Stimulated activated CD8-positive, alpha-beta memory T cell treated with anti-CD3 and anti-CD28 coated beads, Interleukin-4, amount 100 ng/mL, for 1 hour (primary cell): ENCODE measurements at places on chromosomes 11 and 22.
A peak's percentile ranks its signal among the peaks of the same experiment; 100 is the strongest.

DNA sequence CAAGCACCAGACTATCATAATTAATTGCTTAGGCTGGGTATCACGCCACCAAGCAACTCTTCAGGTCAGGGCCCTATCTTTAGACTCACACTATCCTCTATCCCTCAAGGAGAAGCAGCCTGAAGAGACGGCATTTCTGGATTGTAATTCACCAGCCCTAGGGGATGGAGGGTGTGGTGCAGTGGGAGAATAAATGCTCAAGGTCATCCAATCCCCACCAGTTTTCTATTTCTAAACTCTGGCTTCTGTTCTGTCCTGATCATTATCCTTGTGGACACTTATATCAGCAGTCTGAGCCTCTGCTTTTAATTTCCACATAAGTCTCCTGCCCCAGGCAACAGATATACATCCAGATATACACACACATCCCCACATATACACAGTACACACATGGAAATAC lies 13.1 kb upstream of the SIK2 start:
- no peak for DNase-seq

- no peak for DNase-seq
Measured at GRCh38 chr11:85281550-85281949, 345.6 kb downstream of the DLG2 start.

DNA sequence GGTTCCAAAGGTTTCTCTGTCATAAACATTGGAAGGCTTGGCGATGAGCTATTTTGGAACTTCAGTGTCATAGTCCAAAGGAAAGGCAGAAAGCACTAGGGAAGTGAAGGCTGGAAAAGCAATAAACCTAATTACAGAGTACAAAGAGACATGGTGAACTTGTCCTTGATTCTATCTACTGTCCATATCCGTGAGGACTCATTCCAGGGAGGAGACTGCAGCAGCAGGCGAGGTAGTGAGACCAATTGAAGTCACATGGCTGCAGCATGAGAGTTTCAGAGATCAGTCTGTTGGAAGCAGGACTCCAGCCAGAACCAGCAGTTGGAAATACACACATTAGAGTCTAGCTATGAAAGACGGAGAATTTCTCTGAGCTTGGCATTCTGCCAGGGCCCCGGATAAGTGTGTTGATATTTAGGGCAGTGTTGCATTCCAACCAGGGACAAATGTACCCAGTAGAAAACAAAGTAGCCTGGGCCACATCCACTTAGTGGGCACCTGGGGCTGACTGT lies 54.1 kb upstream of the ARHGAP42 start:
- no peak for DNase-seq

GRCh38 chr11:130721736-130722135 lies 194.5 kb downstream of the SNX19 start:
- DNase-seq = no peak

DNA sequence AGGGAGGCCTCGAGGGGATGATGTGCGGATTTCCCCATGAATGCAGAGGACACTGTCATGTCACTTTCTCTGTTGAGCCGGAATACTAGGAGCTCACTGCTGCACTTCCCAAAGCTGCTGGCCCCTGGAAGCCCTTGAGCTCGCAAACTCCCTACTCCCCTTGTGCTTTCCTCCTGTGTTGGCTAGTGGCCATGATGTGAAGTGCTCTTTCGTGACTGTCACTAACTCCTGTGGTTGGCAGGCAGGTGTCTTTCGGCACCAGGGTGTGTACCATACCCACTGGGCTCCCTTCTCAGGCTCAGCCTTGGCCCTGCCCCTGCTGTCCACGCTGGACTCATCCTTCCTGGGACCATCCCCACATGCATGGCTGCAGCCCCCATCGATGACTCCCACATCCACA lies 86.2 kb downstream of the BTBD10 start:
- no peak for DNase-seq

GRCh38 chr11:9759519-9760192 lies 95.8 kb downstream of the SWAP70 start:
- DNase-seq = peak; percentile 52

- no peak for DNase-seq
Measured at GRCh38 chr11:114059278-114059983, at the start of gene ZBTB16. ZBTB16 (plus strand) TSS chr11:114059711; CDS start chr11:114063301, 3,590 bp downstream.

- DNase-seq = no peak
Measured at GRCh38 chr11:27055065-27055682, 14.6 kb downstream of the BBOX1 start.

- DNase-seq = no peak
Measured at GRCh38 chr11:68010090-68011041, at the start of gene ALDH3B1. ALDH3B1 (plus strand) TSS chr11:68010327; CDS start chr11:68015298, 4,971 bp downstream.

DNA sequence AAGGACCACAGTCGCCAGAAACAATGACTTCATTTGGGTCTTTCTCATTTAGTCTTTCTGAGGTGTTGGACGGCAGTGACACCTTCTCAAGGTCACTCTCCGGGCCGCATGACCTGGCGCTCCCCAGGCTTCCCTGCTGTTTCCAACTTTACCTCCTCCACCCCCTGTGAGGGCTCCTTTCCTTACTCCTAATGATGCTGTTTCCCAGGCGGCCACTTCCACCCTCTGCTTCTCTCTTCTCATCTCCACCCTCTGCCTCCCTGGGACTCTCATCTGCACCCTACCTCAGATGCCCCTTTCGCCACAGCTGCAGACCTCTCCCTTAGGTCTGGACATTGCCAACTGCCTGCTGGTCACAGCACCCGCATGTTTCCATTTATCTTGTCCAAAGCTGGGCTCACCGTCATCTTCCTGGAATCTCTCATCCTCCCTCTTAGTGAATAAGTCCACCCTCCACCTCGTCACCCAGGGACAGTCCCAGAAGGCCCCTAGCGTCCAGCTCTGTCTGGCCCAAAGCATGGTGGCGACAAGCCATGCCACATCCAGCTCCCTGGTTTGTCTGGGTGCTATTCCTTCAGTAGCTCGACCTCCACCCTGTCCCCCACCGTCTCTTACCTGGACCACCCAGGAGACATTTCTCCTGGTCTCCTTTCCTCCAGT lies 113.8 kb downstream of the BUD13 start:
- no peak for DNase-seq

- no peak for DNase-seq
Measured at GRCh38 chr22:27903805-27904473, 15.1 kb downstream of the PITPNB start.

- DNase-seq = no peak
Measured at GRCh38 chr11:86969258-86969657, 14.1 kb upstream of the FZD4 start.
